ENCODE measurements at places on chromosomes 6 and 20.

DNA sequence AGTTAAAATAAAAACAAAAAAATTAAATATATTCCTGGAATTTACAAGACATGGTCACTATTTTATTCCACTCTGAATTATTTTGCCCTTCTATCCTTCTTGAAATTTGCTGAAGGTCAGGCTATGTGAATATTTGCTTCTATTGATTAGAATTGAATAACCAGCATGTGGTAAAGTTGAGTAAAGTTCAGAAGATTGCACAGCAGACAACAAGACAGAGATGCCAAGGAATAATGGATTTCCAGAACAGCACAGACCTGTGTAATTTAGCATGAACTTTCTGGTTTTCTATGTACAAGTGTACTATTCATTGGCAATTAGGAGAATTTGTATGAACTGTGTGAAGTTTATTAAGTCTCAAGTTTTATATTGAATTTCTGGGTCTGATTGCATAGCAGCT, 352.4 kb downstream of the TBC1D32 start:
- no peak for DNase-seq

DNA sequence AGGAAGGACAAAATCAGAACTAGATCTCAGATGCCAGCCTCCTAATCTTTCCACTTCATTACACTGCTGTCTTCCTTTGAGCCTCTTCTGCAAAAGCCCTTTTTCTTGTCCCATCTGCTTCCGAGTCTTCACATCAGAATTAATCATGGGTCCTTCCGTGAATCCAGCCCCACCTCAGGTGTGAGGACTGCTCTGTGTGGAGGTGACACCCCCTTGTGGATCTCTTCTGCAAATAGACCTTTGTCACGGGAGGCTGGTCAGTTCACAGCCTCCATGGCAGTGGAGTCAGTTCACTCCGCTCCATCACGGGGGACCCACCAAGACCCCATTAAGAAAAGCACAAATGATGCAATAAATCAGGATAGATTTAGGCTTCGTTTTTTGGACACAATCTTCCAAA, 171.1 kb downstream of the ADAT2 start:
- DNase-seq: no peak

DNA sequence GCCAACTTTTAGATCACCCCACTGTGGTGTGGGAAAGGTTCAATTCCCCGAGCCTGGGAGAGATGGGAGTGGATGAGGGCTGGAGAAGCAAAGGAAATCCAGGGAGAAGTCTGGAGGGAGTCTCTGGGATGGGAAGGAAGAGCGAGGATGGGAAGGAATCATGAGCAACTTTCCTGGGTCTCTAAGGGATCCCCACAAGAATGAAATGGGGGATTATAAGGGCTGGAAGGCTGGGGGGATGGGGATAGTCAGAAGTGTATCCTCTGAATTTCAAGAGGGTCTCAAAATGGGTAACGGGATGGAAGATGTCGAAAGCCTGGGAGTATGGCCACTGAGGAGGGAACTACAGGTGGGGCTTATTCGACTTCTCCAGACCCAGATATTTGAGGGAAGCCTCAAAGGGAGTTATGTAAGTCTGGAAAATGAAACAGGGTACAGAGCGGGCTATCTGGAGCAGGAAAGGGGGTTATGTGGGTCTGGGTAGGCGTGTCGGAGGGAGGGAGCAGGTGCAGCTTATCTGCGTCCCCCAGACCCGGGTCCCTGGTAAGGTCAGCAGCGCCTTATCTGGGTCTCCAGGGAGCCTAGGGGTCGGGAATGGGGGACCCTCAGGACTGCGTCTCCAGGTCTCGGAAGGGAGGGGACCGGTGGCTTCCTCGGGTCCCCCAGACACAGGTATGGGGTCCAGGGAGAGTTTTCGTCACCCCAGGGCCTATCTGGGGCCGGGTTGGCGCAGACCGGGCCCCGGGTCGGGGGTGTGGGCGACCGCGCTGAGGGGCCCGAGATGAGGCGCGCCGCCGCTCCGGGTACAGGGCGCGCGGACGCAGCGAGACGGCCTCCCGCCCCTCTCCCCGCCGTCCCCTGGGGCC, 550 bp downstream of the PLAGL2 start:
- DNase-seq: no peak

DNA sequence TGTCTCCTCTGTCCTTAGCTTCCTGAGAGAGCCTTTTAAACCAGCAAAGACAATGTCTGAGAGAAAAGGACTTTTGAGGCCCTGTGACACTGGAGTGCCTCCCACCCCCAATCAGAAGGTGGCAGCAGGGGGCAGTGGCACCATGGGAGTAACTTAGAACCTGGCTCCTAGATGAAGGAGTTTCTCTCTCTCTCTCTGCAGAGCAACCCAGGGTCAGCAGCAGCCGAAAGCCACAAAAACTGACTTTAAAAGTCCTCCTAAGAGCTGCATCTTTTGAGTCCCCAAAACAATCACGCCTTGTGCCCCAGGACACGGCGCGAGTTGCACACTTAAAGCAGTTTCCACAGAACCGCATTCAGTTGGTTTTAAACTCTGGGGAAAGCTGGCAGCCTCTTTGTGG, 5.3 kb upstream of the TCP11 start:
- DNase-seq: peak; percentile 50

DNA sequence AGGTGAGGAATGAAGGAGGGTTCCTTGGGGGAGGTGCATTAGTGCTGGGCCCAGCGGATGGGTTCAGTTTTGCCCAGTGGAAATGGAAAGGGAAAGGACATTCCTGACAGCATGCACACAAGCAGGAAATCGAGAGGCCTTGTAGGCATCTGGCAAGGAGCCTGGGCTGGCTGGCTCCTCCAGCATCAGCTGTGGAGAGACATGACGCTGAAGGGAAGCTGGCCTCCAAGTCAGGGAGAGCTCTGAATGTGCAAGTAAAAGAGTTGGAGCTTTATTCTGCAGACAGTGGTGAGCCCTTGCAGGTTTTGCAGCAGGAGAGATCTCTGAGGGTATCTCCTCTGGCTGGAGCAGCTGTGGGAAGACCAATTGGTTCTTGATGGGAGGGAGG, 154.3 kb downstream of the MRPL14 start:
- DNase-seq: peak; percentile 47

DNA sequence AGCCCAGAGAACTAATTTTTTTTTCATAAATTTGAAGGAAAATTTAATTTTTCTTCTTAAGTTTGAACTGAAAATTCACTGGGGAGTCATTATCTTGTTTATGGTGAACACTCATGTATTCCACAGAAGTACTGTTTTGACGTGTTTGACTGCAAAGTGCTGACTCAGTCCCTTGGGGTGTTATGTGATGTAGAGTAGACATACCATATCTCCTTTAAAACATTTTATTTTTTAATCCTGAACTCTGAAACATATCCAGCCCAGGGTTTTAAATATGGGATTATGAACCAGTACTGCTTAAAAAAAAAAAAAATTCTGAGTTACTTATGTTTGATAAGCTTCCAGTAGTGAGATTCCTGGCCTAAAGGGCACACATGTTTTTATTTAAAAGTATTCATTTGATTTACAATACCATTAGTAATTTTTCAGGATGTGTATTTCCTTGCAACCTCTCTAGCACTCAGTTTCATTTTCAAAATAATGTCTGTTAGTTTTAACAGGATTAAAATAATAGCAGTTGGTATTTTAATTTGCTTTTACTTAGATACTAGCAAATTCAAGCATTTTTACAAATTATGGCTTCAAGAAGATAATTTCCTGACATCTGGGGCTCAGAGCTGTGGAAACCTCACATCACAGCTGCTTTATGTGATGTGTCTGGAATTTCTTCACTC, 81.7 kb upstream of the PDE10A start:
- DNase-seq: no peak

- DNase-seq: no peak
These were observed 89.2 kb upstream of the BHLHE23 start for GRCh38 chr20:63095718-63096654.

- DNase-seq: no peak
These were observed 10.9 kb upstream of the NCOA3 start for GRCh38 chr20:47490795-47491194.

DNA sequence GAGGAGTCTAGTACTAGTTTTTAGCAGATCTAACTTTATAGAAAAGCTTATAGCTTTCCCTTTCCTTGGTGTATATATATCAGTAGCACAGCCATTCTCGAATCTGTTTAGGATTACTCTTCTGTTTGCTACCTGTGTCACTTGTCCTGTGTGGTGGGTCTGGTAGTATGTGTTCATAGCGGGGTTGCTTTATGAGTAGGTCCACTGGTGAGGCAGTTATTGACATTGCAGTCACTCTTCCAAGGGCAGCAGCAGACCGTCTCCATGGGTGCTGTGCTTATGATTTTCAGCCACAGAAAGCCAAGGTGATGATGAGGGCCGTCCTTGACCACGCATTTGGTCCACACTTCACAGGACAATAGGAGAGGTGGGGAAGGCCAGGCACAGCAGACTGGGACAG, 171.5 kb downstream of the CDKAL1 start:
- DNase-seq: no peak

DNA sequence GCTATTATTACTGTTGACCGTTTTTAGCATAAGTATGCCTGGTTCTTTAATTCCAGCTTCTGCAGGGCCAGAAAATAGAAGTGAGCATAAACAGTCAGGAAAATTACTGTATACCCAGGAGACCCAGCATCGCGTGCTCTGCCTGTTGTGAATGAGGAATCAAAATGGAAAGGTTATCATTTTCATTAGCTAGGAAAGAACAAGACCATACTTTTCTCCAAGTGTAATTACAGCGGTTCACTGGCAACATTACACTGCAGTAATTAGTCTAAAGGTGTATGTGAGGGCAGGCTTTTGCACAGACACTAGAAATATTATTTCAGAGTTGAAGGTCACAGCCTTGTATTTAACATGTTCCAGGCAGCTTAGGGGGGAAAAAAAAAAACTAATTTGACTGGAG, 403.8 kb upstream of the SOX4 start:
- DNase-seq: no peak

- DNase-seq: no peak
These were observed 11.8 kb upstream of the GSTA1 start for GRCh38 chr6:52815167-52816092.

DNA sequence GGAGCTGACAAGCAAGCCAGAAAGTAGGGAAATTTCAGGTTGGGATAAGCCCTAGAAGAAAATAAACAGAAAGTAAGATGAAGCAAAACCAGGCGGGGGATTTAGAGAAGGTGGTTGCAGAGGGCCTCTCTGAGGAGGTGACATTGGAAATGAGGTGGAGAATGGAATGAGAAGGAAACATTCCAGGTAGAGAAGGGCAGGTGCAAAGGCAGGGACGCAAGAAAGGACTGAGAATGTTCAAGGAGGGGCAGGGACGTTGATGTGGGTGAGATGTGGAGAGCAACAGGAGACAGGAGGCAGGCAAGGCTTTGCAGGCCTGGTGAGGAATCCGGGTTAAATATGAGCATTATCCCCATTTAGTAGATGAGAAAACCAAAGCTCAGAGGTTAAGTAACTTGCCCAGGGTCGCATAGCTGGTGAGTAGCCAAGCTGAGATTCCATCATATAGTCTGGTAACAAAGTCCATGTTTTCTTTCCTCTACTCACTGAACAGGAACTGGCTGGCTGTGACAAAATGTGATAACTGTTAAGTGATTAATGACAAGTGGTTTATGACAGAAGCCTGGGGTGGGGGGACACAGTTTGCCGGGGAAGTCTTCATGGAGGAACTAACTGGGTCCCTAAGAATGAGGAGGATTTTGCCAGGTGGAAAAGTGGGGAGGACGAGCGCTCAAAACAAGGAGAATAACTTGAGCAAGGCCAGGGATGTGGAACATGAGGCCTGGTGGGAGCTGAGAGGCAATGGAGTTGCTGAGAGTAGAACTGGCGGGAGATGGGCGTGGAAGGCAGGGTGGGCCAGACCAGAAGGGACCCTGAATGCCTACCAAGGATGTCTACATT, 32.6 kb downstream of the MRPL14 start:
- no peak for DNase-seq

DNA sequence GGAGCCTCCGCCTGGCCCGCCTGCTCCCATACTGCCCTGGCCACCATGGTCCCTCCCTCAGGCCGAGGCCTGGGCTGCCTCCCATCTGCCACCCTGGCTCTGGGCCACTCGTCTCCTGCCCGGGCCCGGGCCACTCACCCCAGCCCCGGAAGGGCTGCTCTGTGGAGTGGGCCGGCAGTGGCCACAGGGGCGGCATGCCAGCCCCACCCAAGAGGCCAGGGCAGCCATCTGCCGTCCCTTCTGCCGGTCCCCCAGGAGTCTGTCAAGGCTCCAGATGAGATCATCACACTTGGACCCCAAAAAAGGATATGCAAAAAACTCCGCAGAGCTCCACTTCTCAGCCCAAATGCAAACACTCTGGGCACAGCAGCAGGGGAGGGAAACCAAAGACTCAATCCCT, 23.8 kb upstream of the TLDC2 start:
- peak; percentile 62 for DNase-seq

- no peak for DNase-seq
These were observed 164.4 kb downstream of the TMEM242 start for GRCh38 chr6:157158897-157159296.

DNA sequence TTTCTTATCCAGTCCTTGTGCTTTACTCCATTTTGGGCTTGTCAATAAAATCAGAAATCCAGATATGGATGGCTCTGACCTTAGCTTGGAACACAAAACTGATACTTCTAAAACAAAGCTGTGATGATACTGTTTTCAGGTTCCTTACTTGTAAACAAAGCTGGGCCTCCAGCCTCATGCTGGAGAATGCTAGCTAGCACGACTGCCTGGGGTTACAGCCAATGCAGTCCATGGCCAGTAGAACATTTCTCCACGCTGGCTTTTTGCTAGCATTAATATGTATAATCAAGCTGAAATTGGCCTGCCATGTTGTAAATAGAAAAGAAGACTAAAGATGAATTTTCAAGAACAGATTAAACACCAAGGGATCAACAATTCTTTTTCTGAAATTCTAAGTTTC, 63.9 kb downstream of the MTHFD1L start:
- DNase-seq: no peak

DNA sequence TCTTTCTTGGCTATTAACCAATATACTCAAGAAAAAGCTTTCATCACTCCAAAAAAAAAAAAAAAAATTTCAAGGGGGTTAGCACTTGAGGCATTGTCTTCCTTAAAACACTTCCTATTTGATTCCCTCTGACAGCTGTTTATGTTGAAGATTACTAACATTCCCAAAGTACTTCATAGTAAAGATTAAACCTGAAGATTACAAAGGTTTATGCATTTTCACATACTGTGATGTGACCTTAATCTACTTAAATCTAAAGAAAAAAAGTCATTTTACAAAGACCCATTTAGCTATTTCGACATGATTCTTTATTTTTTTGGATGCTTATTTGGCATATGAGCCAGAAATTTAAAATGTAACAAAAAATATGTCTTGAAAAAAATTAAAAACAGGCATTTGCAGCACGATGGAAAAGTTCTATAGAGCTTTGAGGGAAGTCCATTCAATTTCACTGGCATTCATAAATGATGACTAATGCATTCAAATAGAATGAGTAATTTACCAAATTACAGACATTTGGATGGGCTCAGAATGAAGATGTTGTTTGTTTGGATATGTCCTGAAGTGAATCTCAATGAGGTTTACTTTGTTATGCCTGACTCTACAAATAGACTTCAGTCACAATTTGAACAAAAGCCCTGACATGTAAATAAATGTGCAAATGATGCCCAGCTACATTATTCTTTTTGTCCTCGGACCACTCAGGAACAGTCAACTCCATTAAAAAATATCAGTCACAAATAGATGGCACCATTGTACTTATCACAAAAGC, 674.6 kb upstream of the MARCKS start:
- no peak for DNase-seq

All from spinal cord (tissue), 10 donors.